Breast epithelium (tissue), 4 donors: ENCODE measurements at places on chromosomes 12 and 14. TPM values are rescaled to one million over a fixed set of nuclear protein-coding genes. Genes with fewer than 3 reads are reported as not detected.

DNA sequence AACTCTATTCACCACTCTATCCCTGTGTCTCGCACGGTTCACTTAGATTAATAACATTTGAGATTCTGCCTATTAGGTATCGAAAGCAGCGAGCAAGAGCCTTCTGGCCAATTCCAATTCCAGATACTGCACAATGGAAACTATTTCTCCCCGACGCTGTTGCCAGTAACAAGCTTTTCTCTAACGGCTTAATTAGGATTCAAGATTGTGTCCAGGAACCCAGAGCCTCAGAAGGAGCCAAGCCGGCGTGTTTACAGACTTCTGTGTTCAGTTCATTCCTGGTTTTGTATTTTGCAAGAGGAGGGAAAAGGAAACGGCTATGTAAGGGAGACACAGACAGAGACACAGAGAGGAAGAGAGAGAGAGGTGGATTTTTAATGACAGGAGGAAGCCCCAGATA is 185.6 kb downstream of the DICER1 start:
- H3K27me3 ChIP-seq = no peaks in the 10 kb centered on the region
- peak; percentile 75 for DNase-seq

DNA sequence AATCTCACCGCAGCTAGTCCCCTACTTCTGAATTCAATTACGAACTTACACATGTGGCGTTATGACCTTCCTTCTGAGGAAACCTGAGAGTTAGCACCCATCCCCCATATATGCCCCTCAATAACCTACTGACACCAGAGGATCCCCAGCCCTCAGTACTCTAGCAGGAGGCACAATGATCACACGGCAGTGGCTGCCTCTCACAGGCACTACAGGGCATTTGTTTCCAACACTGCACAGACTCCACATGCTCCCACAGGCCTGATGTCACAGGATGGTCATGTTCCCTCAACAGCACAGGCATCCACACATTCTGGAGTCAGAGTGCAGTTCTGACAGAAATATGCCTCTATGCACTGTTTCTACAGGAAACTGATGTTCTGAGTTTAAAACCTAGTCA is 17.4 kb downstream of the PPP1CC start:
- no peak for DNase-seq
- no peaks in the 10 kb centered on the region for H3K27me3 ChIP-seq
- no peak overlapping the region for H3K4me3 ChIP-seq
- H3K27ac ChIP-seq = no peak overlapping the region

DNA sequence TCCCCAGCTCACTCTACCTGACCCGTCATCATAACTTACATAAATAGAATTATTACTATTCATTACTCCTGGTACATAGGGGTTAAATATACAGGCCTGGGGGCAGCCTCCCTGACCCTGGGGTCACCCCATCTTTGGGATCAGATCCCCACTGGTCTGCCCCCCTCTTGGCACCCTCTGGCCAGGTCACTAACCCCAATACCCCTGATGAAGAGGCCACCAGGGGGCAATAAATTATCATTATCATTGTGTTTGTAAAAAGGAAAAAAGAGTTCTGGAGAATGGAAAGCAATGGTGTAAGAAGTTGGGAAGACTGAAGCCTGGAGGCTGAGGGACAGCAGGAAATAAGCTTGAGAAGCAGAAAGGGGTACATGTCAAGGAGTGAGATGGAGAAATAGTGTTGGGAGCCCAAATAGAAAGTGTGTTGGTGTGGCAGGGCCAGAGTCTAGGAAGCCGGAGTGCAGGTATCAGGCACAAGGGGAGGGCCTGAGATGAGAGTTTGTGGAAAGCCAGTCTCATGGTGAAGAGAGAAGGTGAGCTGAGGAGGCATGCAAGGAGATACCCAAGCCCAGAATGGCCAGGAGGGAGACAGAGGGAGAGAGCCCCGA is 6.1 kb upstream of the AAAS start:
- no peaks in the 10 kb centered on the region for H3K36me3 ChIP-seq
- DNase-seq = no peak
- no peaks in the 10 kb centered on the region for H3K4me1 ChIP-seq
- no peaks in the 10 kb centered on the region for H3K27me3 ChIP-seq
- no peak overlapping the region for H3K4me3 ChIP-seq

RIMBP2 gene
- under 0.01 TPM for total RNA-seq

MGP gene
- total RNA-seq = 330 TPM

- H3K36me3 ChIP-seq = no peaks in the 10 kb centered on the region
- no peak for DNase-seq
- H3K4me1 ChIP-seq = no peaks in the 10 kb centered on the region
- H3K27me3 ChIP-seq = peaks cover 4% of the 10 kb centered on the region
- H3K4me3 ChIP-seq = no peak overlapping the region
These were observed 258.4 kb upstream of the HMGA2 start for GRCh38 chr12:65565601-65566560.

DNA sequence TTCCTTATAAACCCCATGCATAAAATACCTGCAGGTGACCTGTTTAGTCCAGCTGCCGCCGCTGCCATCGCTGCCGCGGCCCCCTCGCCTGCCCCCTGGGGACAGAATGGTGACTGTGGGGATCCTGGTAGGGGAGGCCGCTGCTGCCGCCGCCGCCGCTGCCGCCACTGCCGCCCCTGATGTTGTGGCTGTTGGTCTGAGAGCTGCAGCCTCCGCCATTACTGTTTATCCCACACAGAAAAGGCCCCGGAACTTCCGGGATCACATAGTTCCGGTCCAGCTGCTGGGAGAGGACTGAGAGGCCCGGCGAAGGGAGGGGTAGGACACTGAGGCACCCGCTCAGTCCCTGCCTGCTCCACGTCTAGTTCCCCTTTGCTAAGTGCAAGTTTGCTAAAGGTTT is 244.9 kb downstream of the C12orf50 start:
- H3K4me1 ChIP-seq = no peaks in the 10 kb centered on the region
- no peaks in the 10 kb centered on the region for H3K36me3 ChIP-seq
- no peak for DNase-seq
- no peak overlapping the region for H3K4me3 ChIP-seq

- H3K4me1 ChIP-seq = no peaks in the 10 kb centered on the region
- H3K36me3 ChIP-seq = no peaks in the 10 kb centered on the region
- no peak overlapping the region for H3K4me3 ChIP-seq
- H3K27ac ChIP-seq = peak overlapping the region; percentile 54
- no peaks in the 10 kb centered on the region for H3K27me3 ChIP-seq
These were observed 13.2 kb downstream of the KCNH3 start for GRCh38 chr12:49552014-49552413.
